HS-27A (cell line): ENCODE measurements at places on chromosomes 4 and X.

DNA sequence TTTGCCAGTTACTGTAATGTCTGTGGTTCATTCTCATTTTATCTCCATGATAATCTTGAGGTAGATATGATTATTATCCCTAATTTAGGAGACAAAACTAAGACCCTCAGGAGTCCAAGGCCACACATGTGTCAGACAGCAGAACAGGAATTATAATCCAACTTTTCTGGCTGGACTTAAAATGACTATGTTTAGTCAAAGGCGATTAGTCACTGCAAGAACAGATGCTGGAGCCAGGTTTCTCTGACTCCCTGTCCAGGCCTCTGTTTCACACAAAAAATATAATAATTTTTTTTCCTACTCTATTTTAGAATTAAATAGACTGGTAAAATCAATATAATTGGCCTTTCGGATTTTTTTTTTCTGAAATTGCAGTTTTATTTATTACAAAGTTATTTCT, 56.7 kb upstream of the TMEM131L start:
- no peak for DNase-seq

DNA sequence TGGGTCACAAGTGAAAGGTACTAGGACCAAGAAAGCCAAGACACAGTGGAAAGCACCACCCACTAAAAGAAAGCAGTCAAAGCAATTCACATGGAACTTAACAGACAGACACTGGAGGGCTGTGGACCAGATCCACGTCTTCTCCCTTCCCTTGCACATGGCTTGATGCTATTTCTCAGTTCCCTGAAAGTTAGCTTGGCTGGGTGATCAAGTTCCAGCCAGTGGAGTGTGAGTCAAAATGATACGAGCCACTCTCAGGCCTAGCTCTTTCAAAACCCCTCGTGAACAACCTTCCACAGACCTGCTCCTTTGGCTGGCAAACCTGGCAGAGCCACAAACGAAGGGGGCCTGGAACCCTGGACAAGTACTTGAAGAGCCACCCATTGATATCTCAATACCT, 52.0 kb downstream of the RELL1 start:
- no peak for DNase-seq

DNA sequence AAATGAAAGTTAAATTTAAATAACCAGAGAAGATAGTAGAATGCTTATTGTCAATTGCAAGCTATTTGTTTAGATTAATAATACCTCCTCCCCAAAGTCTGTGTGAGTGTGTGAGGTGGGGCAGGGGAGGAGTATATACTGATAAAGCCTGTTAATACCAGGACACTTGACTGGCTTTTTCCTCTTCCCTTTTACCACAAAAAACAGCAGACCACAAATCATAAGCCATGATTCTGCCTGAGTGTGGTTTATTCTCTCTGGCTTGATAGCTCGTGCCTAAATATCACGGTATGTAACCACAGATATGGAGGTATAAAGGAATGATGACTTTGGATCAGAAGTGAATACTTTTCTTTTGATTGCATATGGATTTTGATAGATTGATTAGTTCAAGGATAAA, 21.9 kb upstream of the SCRG1 start:
- DNase-seq = no peak

GRCh38 chr4:15692602-15693001, 10.3 kb upstream of the BST1 start:
- DNase-seq = no peak

GRCh38 chr4:62528874-62529273, 1328.7 kb downstream of the ADGRL3 start:
- DNase-seq = no peak

DNA sequence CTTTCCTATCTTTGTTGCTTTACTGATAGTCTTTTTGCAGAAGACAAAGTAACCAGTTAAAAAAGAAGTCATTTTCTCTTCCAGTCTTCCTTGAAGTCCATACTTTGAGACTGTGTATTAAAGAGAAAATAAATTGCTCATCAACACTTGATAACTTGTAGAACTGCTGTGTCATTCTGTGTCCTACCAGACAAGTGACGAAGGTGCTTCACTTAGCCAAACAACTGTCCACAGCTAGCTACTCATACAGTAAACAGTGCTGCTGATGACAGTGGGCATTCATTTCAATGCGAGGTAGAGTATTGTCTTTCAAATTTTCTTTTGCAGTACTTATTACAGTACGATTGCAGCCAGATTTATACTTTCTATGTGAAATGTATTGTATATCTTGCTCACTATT, 11.5 kb downstream of the COL25A1 start:
- no peak for DNase-seq

GRCh38 chr4:76704133-76704881, 193.6 kb downstream of the SOWAHB start:
- DNase-seq = no peak

- no peak for DNase-seq
Observed at GRCh38 chrX:384861-385260, 1.8 kb downstream of the PPP2R3B start.

- no peak for DNase-seq
Observed at GRCh38 chrX:7215842-7216241, 67.9 kb upstream of the PUDP start.

- DNase-seq = no peak
Observed at GRCh38 chr4:30939069-30939468, 218.9 kb downstream of the PCDH7 start.

- no peak for DNase-seq
Observed at GRCh38 chrX:20515841-20516461, 249.2 kb upstream of the RPS6KA3 start.
